Naive thymus-derived CD8-positive, alpha-beta T cell (primary cell): ENCODE measurements at places on chromosomes 3 and 15.

DNA sequence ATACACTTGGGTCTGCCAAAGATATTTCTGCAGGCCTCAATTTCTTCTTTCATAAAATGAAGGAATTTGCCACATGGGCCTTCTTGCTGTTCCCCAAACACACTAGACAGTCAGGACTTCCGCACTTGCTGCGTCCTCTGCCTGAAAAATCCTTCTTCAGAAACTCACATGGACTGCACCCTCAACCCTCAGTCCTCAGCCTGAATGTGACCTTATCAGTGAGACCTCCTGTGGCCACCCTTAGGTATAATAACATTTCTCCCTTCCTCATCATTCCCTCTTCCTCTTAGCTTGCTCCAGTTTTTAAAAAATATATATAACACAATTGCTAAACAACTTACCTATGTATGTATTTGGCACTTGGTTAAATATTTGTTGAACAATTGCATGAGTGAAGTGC, 257.5 kb downstream of the MFSD1 start:
- DNase-seq, result no peak

- DNase-seq, result no peak
These were observed 12.4 kb upstream of the OCA2 start for GRCh38 chr15:28111543-28111942.

DNA sequence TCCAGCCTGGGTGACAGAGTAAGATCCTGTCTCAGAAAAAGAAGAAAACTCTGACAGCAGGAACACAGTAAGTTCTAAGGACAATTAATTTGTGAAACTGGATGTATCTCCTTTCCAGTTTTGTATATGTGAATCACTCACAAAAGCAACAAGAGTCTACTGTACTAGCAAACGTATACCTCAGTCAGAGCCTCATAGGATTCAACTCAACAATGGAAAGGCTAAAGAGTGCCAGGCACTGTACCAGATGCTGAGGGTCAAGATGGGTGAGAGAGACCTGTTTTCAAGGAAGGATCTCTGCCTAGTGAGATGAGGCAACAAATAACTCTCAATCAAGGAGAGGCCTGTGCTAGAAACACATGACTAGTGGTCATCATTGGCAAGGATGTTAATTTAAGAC, 14.9 kb downstream of the TBL1XR1 start:
- DNase-seq, result no peak

- DNase-seq, result no peak
These were observed 3.0 kb upstream of the LPP start for GRCh38 chr3:188150982-188151381.
